ENCODE measurements at places on chromosomes 5 and 9. TPM values are rescaled to one million over a fixed set of nuclear protein-coding genes. Genes with fewer than 3 reads are reported as not detected.

Gene RASGRF2
- 5.3 TPM for total RNA-seq

Gene ERAP2
- 18.3 TPM for total RNA-seq

Gene ARSI
- total RNA-seq = 15.2 TPM

Gene SH2D3C
- 0.28 TPM for total RNA-seq

Gene FOXD4L5
- under 0.01 TPM for total RNA-seq

Gene HNRNPA0
- 8.9 TPM for total RNA-seq

Gene OLFM1
- 0.36 TPM for total RNA-seq

Gene ESM1
- 10.2 TPM for total RNA-seq

Measured in IMR-90 (cell line).